ENCODE measurements at places on chromosomes 16 and 17.

GRCh38 chr17:54347495-54347894 lies 524.8 kb downstream of the KIF2B start:
- no peak overlapping the region for H3K27ac ChIP-seq
- H3K4me1 ChIP-seq: no peaks in the 10 kb centered on the region
- no peak overlapping the region for H3K4me3 ChIP-seq
- H3K36me3 ChIP-seq: no peaks in the 10 kb centered on the region
- DNase-seq: no peak

DNA sequence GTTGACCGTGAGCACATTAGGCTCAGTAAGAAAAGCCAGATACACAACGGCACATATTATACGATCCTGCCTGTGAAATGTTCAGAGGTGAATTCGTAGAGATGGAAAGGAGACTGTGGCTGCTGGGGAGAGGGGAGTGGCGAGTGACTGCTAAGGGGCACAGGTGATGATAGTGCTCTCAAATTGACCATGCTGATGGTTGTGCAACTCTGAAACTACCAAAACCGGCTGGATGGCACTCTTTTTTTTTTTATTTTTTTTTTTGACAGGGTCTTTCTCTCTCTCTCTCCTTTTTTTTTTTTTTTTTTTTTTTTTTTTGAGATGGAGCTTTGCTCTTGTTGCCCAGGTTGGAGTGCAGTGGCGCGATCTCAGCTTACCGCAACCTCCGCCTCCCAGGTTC lies 8.1 kb upstream of the SEC14L5 start:
- no peak overlapping the region for H3K4me3 ChIP-seq
- no peaks in the 10 kb centered on the region for H3K36me3 ChIP-seq
- no peak for DNase-seq

GRCh38 chr17:74393346-74393942 lies 26.1 kb downstream of the GPR142 start:
- no peaks in the 10 kb centered on the region for H3K4me1 ChIP-seq
- no peak for DNase-seq
- H3K4me3 ChIP-seq: no peak overlapping the region
- H3K36me3 ChIP-seq: no peaks in the 10 kb centered on the region
- H3K27ac ChIP-seq: no peak overlapping the region

GRCh38 chr17:82416264-82416663 lies 1.9 kb upstream of the HEXD start:
- H3K36me3 ChIP-seq: peaks cover 18% of the 10 kb centered on the region
- H3K4me3 ChIP-seq: no peak overlapping the region
- H3K4me1 ChIP-seq: peaks cover 36% of the 10 kb centered on the region
- no peak for DNase-seq
- no peaks in the 10 kb centered on the region for H3K27me3 ChIP-seq

DNA sequence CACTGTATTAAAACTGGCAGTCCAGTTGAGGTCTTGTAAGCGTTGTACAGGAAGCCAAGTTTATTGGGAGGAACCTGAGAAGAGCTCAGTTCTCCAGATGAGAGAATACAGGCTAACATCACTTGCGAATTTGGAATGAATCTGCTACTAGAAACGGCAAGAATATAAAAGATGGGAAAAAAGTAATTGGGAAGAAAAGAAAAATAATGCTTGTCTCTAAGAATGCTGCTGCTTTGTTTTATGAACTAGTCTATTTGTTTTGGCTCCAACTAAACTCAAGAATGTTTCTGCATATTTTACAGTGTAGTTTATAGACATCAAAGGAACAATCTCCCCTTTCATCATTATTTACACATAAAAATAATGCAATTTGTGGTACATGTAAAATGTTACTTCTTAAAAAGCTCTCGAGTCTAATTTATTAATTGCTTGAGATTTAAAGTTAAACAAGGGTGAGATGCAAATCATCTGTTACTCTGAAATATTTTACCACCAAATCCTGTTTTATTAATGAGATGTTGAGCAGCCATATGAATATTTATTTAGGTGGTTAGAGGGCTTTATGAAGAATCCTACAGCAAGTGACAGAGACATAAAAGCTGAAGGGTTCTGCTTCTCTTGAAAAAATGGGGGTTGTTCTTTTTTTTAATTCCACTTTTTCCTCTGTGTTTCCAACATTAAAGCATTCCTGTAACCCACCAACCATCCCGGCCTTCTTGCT lies 162.1 kb upstream of the AXIN2 start:
- peaks cover 1% of the 10 kb centered on the region for H3K27me3 ChIP-seq
- H3K36me3 ChIP-seq: no peaks in the 10 kb centered on the region
- DNase-seq: no peak

DNA sequence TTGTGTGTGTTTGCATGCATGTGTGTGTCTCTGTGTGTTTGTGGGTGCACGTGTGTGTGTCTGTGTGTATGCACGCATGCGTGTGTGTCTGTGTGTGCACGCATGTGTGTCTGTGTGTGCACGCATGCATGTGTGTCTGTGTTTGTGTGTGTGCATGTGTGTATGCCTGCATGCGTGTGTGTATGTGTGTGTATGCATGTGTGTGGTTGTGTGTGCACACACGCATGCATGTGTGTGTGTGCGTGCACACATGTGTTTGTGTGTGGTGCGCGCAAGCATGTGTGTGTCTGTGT lies 239.9 kb upstream of the TNRC6C start:
- no peak for DNase-seq
- no peaks in the 10 kb centered on the region for H3K4me1 ChIP-seq
- peaks cover 2% of the 10 kb centered on the region for H3K36me3 ChIP-seq
- H3K27me3 ChIP-seq: peaks cover 26% of the 10 kb centered on the region

GRCh38 chr17:66713533-66714042 lies 121.3 kb upstream of the CACNG5 start:
- no peak overlapping the region for H3K4me3 ChIP-seq
- H3K4me1 ChIP-seq: peaks cover 39% of the 10 kb centered on the region
- no peak for DNase-seq
- H3K27me3 ChIP-seq: no peaks in the 10 kb centered on the region
- H3K27ac ChIP-seq: peak overlapping the region; percentile 69

DNA sequence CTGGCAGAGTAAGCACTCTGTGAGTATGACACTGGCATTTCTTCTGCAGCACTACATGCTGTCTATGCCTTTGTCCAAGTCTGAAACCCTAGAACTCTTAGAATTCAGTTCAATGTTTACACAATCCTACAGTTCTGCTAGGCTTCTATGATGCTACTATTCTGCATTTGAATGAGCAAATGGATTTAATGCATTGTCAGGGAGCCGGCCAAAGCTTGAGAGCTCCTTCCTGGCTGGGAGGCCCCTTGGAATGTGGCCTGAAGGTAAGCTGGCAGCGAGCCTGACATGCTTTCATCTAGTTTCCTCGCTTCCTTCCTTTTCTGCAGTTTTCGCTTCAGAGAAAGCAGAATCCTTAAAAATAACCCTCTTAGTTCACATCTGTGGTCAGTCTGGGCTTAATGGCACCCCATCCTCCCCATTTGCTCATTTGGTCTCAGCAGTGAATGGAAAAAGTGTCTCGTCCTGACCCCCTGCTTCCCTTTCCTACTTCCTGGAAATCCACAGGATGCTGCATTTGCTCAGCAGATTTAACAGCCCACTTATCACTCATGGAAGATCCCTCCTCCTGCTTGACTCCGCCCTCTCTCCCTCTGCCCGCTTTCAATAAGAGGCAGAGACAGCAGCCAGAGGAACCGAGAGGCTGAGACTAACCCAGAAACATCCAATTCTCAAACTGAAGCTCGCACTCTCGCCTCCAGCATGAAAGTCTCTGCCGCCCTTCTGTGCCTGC lies at the start of gene CCL2:
Gene CCL2, plus strand, starts transcription at position 635 of the 730 bp plus-strand sequence. Its CDS starts 65 bp downstream, at position 700.
- no peak for DNase-seq
- no peak within 1 kb of the TSS for H3K27ac ChIP-seq
- peaks cover 5% of the 10 kb centered on the region for H3K4me1 ChIP-seq

DNA sequence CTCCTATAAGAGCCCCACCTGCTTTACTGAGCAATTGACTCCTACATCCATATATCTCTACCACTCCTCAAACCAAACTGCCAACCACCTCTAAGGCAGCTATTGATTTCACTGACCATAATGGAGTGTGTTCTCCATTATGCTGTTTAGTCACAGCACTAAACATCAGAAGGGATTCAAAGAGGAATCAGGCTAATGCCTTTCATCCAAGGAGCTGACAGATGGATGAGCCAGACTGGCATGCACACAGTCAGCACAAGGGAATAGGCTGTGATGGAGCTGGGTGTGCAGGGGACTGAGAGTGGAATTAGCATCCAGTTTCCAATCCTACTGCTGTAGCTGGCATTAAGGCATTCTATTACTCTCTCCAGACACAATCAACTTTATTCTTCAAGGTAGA lies 88.7 kb upstream of the CCL2 start:
- H3K27me3 ChIP-seq: peaks cover 31% of the 10 kb centered on the region
- no peak for DNase-seq
- no peaks in the 10 kb centered on the region for H3K36me3 ChIP-seq

DNA sequence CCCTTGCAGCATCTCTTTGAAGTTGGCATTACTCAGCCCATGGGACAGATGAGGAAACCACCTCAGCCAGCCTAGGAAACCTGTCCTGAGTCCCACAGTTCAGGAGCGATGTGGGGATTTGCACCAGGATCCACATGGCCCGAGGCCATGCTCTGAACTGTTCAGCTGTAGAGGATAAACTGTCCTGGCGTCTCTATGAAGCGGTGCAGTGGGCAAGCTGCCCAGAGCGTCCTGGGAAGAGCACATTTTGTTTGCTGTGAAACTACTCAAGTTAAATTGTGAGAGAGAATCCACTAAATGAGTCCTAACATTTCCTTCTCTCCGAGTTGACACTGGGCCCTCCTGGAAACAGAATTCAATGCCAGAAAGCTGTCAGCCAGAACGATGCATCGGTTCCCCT lies 276.6 kb upstream of the TNRC6C start:
- DNase-seq: no peak
- H3K27ac ChIP-seq: no peak overlapping the region
- no peaks in the 10 kb centered on the region for H3K4me1 ChIP-seq
- H3K36me3 ChIP-seq: no peaks in the 10 kb centered on the region

GRCh38 chr16:54268766-54269165 lies 17.8 kb downstream of the IRX3 start:
- no peak for DNase-seq
- H3K27ac ChIP-seq: no peak overlapping the region
- peaks cover 5% of the 10 kb centered on the region for H3K27me3 ChIP-seq
- H3K4me1 ChIP-seq: peaks cover 3% of the 10 kb centered on the region

GRCh38 chr17:44001461-44001920 lies 2.9 kb upstream of the NAGS start:
- peaks cover 10% of the 10 kb centered on the region for H3K4me1 ChIP-seq
- H3K27ac ChIP-seq: no peak overlapping the region
- no peak for DNase-seq
- H3K36me3 ChIP-seq: peaks cover 3% of the 10 kb centered on the region
- H3K4me3 ChIP-seq: no peak overlapping the region

DNA sequence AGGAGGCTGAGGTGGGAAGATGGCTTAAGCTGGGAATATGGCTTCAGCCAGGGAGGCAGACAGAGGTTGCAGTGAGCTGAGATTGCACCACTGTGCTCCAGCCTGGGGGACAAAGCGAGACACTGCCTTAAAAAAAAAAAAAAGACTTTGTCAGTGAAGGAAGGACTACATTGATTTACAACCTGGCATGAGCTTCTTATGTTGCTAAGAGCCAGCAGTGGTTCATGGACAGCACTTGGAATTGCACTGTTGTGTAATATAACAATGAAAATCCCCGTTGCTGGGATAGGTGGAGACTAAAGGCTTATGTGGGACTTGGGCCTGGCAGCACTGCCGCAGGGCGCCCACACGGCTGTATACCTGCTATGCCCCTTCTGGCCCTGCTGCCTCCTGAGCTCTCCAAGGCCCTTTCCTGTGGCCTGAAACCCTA lies 14.1 kb upstream of the SLC16A5 start:
- no peak for DNase-seq
- no peaks in the 10 kb centered on the region for H3K27me3 ChIP-seq
- no peak overlapping the region for H3K4me3 ChIP-seq
- peaks cover 22% of the 10 kb centered on the region for H3K4me1 ChIP-seq

- no peaks in the 10 kb centered on the region for H3K27me3 ChIP-seq
- H3K4me3 ChIP-seq: no peak within 1 kb of the TSS
- DNase-seq: no peak
- no peak within 1 kb of the TSS for H3K27ac ChIP-seq
- H3K4me1 ChIP-seq: no peaks in the 10 kb centered on the region
Measured at GRCh38 chr17:6995500-6996255, at the start of gene ALOX12. ALOX12 (plus strand) TSS chr17:6996049; CDS start chr17:6996118, 69 bp downstream.

GRCh38 chr16:74743668-74744299 lies 30.8 kb downstream of the FA2H start:
- no peak for DNase-seq

GRCh38 chr16:66859397-66860068 lies 15.3 kb downstream of the CA7 start:
- no peaks in the 10 kb centered on the region for H3K27me3 ChIP-seq
- H3K4me3 ChIP-seq: no peak overlapping the region

DNA sequence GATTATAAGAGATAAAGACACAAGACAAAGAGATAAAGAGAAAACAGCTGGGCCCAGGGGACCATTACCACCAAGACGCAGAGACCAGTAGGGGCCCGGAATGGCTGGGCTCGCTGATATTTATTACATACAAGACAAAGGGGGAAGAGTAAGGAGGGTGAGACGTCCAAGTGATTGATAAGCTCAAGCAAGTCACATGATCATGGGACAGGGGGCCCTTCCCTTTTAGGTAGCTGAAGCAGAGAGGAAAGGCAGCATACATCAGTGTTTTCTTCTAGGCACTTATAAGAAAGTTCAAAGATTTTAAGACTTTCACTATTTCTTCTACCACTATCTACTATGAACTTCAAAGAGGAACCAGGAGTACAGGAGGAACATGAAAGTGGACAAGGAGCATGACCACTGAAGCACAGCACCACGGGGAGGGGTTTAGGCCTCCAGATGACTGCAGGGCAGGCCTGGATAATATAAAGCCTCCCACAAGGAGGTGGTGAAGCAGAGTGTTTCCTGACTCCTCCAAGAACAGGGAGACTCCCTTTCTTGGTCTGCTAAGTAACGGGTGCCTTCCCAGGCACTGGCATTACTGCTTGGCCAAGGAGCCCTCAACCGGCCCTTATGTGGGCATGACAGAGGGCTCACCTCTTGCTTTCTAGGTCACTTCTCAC lies 63.9 kb upstream of the ARL4D start:
- no peak overlapping the region for H3K27ac ChIP-seq
- H3K36me3 ChIP-seq: no peaks in the 10 kb centered on the region
- H3K27me3 ChIP-seq: peaks cover 6% of the 10 kb centered on the region
- H3K4me3 ChIP-seq: no peak overlapping the region
- H3K4me1 ChIP-seq: peaks cover 9% of the 10 kb centered on the region
- no peak for DNase-seq

DNA sequence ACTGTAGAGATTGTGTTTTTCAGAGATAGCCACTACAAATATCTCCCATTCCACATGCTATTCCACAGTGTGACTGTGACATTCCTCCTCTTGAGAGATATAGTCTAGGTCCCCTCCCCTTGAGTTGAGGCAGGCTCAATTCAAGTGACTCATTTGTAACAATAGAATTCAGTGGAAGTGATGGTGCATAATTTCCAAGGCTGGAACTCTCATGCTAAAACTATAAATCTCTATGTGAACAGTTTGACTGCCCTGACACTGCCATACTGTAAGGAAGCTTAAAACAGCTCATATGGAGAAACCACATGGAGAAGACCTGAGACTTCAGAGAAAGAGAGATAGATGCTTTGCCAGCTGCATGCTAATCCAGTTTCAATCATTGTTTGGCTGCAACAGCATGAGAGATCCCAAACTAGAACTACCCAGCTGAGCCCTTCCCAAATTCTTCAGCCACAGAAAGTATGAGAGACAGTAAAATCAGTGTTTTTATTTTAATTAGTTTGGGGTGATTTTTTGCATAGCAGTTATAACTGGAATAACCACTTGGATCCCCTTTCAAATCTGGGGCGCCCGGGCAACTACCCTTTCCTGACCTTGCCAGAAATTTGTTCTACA lies 19.5 kb upstream of the CSNK2A2 start:
- no peaks in the 10 kb centered on the region for H3K4me1 ChIP-seq
- H3K27ac ChIP-seq: no peak overlapping the region
- H3K4me3 ChIP-seq: no peak overlapping the region
- H3K36me3 ChIP-seq: no peaks in the 10 kb centered on the region
